ENCODE measurements at places on chromosomes 4 and X.

- no peak for DNase-seq
Observed at GRCh38 chrX:122565952-122566351, 618.1 kb upstream of the GRIA3 start.

DNA sequence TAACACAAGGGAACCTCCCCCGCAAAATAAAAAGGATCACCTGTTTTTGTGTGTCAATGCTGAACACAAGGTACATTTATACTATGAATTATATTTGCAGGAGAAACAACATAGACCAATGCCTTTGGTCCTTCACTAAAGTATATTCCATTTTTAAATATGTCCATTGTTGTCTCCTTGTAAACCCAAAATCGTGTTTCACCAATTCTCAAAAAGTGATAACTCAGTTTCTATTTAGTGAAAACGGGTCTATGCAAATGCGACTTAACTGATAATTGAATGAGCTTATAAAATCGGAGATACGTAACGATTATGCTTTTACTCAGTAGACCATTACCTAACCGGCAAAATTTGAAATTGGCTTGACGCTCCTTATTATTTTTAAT, 2.1 kb downstream of the BRWD3 start:
- DNase-seq: no peak

DNA sequence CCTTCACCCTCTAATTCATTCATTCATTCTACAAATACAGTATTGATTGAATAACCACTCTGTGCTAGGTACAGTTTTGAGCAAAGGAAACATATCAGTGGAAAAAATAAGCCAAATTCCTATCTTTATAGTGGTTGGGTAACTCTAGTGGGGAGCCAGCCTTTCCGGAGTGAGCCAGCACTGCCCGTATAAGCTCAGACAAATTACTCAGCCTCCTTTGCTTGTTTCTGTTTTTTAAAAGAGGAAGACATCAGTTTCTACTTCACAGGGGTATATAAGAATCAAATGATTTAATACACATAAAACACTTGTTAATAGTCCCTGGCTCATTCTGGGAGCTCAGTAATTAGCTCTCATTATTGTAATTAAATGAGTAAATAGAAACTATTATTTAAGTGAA, 238.2 kb upstream of the MAD2L1 start:
- DNase-seq: no peak

- no peak for DNase-seq
Observed at GRCh38 chrX:38117485-38117884, 103.2 kb downstream of the SRPX start.

- no peak for DNase-seq
Observed at GRCh38 chr4:184796906-184797305, 28.9 kb downstream of the ACSL1 start.

All from CD8-positive, alpha-beta T cell (primary cell).